ENCODE measurements at places on chromosomes 7 and 10.

DNA sequence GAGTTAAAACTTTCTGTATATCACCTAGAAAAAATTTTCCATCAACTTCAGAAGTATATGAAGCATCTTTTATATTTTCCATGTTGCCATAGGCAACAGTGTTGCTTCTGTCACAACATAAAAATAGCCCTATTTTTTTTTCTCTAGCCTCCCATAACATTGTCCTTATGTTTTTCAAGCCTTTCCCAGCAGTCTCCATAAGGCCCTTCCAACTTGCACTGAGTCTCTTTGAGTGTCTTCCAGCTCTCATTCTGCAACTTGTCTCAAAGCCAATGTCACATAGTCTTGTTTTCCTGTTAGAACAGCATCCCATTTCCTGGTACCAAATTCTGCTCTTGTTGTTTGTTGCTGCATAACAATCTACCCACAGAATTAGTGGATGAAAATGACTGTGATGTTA is 1055.5 kb upstream of the GHITM start:
- DNase-seq, result no peak

- no peak for DNase-seq
Observed at GRCh38 chr10:129402459-129402858, 64.6 kb upstream of the MGMT start.

DNA sequence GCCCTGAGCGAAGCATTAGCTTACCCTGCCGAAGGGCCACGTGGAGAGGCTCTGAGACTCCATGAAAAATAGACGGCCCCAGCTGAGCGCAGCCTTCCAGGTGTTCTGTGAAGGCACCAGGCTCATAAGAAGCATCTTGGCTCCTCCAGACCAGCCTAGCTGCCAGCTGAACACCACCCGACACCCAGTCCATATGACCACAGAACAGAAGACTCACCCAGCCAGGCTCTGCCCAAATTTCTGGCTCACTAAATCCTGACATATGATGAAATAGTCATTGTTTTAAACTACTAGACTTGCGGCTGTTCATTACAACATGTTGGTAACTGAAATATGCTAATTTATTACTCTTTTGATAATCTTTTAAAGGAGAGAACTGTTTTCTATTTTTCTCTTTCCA is 99.5 kb upstream of the ABI1 start:
- DNase-seq, result no peak

- DNase-seq, result no peak
Observed at GRCh38 chr10:94546049-94546900, 687 bp downstream of the HELLS start.

GRCh38 chr10:108757946-108758345 is 1165.4 kb downstream of the XPNPEP1 start:
- DNase-seq, result no peak

DNA sequence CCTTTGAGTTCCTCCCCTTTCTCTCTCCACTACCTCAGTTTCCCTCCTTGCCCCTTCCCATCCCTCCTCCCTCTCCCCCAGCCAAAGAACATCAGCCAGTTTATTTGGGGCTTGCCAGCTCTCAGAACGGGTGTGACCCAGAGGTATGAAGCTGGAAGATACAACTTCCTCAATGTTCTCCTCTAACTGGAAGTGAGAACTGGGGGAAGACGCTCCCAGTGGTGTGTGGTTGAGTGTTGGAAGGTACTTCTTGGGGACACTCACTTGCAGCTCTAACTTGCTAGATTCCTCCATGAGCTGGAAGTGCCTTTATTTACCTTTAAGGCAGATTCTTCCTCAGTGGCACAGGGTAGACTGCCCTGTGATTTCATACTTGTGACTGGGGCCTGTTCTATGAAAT is 110.5 kb upstream of the HABP2 start:
- DNase-seq, result no peak

Data from H9 (cell line).